ENCODE measurements at places on chromosomes 4 and X.

DNA sequence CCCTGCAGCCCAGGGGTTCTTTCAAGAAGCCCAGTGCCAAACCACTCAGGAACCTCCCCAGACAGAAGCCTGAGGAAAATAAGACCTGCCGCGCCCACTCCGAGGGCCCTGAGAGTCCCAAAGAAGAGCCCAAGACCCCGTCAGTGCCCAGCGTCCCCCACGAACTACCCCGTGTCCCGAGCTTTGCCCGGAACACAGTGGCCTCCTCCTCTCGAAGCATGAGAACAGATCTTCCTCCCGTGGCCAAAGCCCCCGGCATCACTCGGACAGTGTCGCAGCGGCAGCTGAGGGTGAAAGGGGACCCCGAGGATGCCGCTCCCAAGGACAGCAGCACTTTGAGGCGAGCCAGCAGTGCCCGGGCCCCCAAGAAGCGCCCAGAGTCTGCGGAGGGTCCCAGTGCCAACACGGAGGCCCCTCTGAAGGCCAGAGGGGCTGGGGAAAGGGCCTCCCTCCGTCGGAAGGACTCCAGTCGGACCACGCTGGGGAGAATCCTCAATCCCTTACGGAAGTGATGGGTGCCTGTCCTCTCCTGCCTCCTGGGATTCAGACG lies 40.2 kb downstream of the FHDC1 start:
- no peak for DNase-seq

DNA sequence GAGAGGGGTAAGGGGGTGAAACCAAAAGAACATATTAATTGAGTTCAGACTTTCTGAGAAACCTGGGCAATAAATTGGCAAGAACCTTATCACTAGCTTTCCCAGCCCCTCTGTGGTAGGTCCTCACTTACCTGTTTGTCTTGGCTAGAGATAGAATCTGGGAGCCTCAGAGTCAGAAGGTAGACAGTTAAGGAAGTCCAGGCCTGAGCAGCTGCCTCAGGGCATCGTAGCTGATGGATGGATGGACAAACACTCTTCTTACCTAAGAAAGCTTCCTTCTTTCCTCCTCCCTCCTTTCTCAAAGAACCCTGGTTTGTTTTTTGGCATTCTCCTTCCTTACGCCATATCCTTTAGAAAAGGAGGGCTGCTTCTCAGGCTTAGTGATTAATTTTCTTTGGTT lies 24.4 kb downstream of the FRAS1 start:
- no peak for DNase-seq

- no peak for DNase-seq
These were observed 2.1 kb upstream of the FAT1 start for GRCh38 chr4:186725469-186726425.

DNA sequence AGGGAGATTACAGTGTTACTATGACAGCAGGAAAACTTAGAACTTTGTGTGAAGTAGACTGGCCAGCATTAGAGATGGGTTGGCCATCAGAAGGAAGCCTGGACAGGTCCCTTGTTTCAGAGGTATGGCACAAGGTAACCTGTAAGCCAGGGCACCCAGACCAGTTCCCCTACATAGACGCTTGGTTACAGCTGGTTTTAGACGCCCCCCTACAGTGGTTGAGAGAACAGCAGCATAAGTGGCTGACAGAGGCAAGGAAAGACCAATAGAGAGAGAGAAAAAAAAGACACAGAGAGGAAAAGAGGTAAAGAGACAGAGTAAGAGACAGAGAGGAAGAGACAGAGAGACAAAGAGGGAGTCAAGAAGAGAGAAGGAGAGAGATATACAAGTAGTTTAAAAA lies 144.5 kb downstream of the GC start:
- no peak for DNase-seq

- no peak for DNase-seq
These were observed 208.1 kb upstream of the TET2 start for GRCh38 chr4:104938624-104939023.

DNA sequence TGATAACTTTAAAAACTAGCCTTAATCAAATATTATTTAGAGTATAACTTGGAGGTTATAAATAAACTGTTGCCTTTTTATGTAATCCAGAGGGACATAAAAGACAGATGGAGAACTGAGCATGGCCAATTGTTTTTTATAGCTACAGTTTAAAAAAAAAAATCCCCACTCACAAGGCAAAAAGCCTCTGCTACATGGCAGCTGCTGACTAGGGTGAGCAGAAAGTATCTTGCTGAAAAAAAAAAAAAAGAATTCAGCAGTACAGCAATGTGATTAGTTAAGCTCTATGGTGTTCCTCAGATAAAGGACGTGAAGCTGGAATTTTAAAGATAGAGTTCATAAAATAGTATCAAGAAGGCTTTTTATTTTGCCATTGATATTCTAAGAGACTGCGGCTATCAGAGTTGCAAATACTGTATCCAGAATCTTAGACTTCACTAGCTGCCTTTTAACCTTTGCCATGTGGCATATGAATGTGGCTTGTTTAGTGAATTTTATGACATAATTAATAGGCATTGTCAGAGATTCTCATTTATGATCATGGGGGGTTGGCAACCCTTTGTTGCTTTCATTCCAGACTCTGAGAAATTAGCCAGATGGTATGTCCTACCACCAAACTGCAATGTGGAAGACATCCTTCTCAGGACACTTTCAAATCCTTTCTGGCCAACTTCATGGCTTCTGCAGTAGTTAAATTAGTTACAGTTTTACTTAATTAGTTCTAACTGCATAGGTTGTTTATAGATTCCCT lies 498.0 kb downstream of the STPG2 start:
- no peak for DNase-seq

Measured in BJ (cell line).